LHCN-M2 (cell line): ENCODE measurements at places on chromosomes 6 and 20. TPM values are rescaled to one million over a fixed set of nuclear protein-coding genes. Genes with fewer than 3 reads are reported as not detected.

DNA sequence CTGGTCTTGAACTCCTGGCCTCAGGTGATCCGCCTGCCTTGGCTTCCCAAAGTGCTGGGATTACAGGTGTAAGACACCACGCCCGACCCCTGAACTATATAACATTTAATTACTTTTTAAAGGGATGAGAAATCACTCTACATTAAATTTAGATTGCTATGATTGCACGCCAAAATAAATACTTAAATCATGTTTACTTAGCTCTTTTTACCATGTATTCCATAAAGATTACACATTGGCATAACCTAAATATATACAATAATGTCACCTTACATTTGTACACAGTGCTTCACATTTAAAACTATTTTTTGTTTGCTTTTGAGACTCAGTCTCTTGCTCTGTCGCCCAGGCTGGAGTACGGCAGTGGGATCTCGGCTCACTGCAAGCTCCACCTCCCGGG, 86.4 kb downstream of the IRAK1BP1 start:
- DNase-seq: no peak

- no peak for DNase-seq
These were observed 115.4 kb downstream of the ZFP64 start for GRCh38 chr20:52076164-52076563.

- DNase-seq: no peak
These were observed 430.7 kb upstream of the KHDRBS2 start for GRCh38 chr6:62716719-62717118.

GRCh38 chr20:9635750-9636149, 121.4 kb downstream of the LAMP5 start:
- no peak for DNase-seq

DNA sequence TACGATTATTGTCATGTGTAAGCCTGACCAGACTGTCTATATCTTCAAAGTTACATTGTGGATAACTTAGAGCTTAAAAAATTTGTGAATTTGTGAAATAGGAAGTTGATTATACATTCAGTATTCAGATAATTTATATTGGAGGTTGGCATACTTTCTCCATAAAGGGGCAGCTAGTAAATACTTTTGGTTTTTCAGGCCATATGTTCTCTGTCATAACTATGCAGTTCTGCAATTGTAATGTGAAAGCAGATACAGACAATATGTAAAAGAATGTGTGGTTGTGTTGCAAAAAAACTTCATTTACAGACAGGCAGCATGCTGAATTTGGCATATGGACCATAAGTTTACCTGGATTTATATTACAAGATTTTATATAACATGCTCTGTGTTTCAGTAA, 29.3 kb downstream of the HSF2 start:
- DNase-seq: no peak

- DNase-seq: no peak
These were observed 143.0 kb downstream of the FIG4 start for GRCh38 chr6:109834131-109834530.

- DNase-seq: no peak
These were observed 982 bp downstream of the HECA start for GRCh38 chr6:139135578-139136545.

- peak; percentile 48 for DNase-seq
These were observed 44.5 kb downstream of the ATG5 start for GRCh38 chr6:106281088-106281487.

DNA sequence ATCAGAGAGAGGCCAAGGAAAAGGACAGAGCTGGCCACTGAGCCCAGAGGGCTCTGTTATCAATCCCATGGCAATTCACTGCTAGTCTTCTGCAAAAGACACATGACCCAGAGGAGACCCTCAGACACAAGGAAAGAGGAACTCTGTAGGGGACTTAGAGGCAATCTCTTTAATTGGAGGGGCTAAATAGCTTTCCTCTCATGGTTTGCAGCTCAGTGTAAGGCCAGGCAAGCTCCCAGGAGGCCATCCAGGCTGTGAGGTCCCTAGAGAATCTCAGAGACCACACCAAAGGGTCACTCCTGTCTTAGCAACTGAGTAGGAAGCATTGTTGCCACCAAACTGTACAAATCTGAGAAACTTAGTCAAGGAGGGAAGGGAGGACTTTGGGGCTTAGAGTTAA, 10.0 kb upstream of the HLA-DOA start:
- DNase-seq: no peak

DNA sequence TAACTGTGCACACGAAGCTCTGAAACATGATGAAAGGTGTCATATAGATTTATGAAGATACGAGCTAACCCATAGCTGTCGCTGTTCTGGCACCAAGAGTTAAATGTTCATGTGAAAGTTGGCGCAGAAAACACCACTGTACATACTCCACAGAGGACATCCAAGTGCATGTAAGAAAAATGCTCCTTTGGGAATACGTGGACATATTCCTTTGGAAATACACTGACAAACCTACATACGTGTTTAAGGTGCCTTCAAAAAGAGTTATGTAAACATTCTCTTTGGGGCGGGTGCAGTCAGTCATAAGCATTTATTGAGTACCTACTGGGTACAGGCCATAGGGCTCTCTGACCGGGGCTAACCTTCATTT, 723 bp upstream of the ARID1B start:
- peak; percentile 54 for DNase-seq

GRCh38 chr6:137816133-137816579, 50.9 kb upstream of the TNFAIP3 start:
- DNase-seq: no peak

- DNase-seq: no peak
These were observed 34.8 kb downstream of the HNF4A start for GRCh38 chr20:44390280-44390679.

- no peak for DNase-seq
These were observed 12.7 kb downstream of the PKHD1 start for GRCh38 chr6:52074716-52075115.

- no peak for DNase-seq
These were observed 9.1 kb upstream of the MAPK13 start for GRCh38 chr6:36120979-36121786.

- no peak for DNase-seq
These were observed 266.3 kb downstream of the RFPL4B start for GRCh38 chr6:112613410-112613809.

DNA sequence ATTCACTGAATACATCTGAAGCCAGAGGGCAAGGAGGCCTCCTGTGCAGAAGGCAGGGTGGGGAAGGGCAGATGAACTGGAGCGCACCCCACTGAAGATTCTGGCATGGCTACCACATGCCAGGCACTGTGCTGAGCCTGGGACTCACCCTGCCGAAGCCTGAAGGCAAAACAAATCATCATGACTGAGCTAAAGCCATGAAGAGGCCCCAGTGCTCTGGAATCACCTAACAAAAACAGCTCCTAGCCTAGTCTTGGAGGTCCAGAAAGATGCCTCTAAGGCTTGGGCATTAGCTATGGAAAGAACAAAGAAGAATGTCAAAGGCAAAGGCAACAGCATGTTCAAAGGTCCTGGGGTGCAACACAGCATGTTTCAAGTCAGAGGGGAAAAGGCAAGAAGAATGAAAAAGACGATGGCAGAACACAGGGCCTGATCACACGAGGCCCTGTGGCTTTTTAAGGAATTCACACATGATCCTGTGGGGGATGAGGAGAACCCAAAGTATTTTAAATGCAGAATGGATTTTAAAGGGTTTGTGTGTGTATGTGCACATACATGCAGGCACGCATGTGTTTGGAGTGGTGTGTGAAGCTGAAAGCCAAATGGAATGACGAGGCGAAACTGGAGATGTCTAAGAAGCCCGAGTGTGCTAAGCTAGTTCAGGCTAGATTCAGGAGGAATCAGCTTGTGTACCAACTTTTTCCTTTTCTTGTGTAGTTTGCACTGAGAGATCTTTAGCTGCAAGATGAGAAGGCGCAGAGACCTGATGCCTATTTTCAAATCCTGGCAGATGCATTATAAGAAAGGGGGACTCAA, 261.4 kb downstream of the ZNF217 start:
- DNase-seq: no peak

DNA sequence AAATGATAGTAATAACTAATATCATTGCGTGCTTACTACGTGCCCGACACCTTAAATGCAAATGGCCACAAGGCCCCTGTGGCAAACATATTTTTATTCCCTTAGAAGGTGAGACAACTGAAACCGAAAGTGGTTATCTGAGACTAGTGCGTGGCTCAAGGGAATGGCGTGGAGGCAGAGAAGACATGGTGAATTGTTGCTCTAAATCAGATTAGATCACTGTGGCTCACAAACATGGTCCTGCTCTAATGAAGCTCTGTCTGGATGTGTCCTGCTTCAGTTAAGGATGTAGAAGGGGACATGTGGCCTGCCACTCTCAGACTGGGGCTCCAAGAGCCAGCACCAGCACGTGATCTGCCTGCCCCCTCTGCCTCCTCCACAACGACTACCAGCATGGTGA, 124.2 kb upstream of the GMDS start:
- DNase-seq: no peak

GRCh38 chr6:166582258-166582657, 4.2 kb downstream of the RAMACL start:
- peak; percentile 77 for DNase-seq

DNA sequence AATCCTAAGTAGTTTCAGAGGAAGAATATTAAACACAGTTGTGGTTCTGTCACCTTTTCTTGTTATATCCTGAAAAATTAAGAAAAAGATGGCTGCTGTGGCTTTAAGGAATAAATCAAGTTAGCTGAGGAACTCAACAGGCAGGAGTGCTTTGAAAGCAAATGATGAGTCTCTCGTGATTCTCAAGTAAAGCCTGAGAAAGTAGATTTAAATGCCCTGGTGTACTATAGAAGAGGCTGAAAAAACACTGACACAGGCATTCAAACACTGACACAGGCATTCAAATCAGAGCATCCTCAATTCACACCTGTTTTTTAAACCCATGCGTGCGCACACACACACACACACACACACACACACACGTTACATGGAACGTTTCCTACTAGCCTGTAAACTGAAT, 218.6 kb downstream of the OGFRL1 start:
- DNase-seq: no peak

- DNase-seq: no peak
These were observed 52.7 kb downstream of the VAPB start for GRCh38 chr20:58441723-58442122.

DNA sequence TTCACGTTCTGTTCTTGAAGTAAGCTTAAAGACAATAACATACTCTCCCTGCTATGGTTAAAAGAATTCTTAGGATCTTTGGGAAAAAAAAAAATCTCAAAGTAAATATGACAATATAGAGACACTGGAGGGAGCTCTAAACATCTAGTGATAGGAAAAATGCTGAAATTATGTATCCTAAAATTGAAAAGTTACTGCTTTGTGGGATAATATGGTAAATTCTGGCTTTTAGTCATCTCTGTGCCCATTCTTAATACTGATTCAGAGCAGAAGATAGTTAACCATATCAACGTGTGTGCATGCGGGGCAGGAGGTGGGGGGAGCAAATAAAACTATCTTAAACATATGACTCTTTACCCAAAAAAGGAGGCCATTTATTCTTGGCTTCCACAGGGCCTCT, 165.4 kb downstream of the GMPR start:
- no peak for DNase-seq

- no peak for DNase-seq
These were observed 186.7 kb downstream of the GJA10 start for GRCh38 chr6:90080876-90081481.

- DNase-seq: peak; percentile 54
These were observed 180.5 kb downstream of the PDE7B start for GRCh38 chr6:136031982-136032381.

DNA sequence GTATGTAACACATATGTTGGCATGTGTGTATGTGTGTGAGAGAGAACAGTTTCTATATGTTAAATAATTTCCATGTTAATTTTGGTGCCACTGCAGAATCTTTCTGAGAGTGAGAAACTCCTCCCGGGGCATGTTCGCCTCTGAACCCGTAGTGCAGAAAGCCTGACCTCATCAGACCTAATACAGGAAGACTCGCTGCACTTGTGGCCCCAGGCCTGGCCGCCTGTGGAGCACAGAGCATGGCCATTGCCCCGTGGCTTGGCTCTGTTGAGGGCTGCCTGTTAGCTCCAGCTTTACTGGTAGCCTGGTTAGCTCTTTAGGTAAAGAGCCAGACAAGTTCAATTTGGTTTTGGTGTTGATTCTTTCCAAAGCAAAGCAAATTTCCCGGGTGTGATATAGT, 25.5 kb downstream of the FARS2 start:
- no peak for DNase-seq

- peak; percentile 41 for DNase-seq
These were observed 58.0 kb downstream of the SYTL3 start for GRCh38 chr6:158707821-158708195.

GRCh38 chr6:126048635-126049034, 62.3 kb downstream of the TRMT11 start:
- DNase-seq: no peak

- DNase-seq: no peak
These were observed 4.0 kb downstream of the ID4 start for GRCh38 chr6:19841181-19841580.

GRCh38 chr6:89436226-89436625, 3.3 kb downstream of the ANKRD6 start:
- no peak for DNase-seq

MAP7 gene
- 0.06 TPM in 2 replicates for total RNA-seq

SAMD5 gene
- total RNA-seq: 2.2 and 4.0 TPM in 2 replicates

RIPPLY2 gene
- total RNA-seq: not detected in 2 replicates

CD109 gene
- 54.2 and 64.8 TPM in 2 replicates for total RNA-seq

RPS6KA2 gene
- total RNA-seq: 32.4 and 43.7 TPM in 2 replicates
